ENCODE measurements at places on chromosomes 13 and 19.

- peaks cover 81% of the 10 kb centered on the region for H3K36me3 ChIP-seq
- no peak for DNase-seq
- H3K4me3 ChIP-seq, result no peak overlapping the region
- H3K27me3 ChIP-seq, result no peaks in the 10 kb centered on the region
- no peak overlapping the region for H3K27ac ChIP-seq
Measured at GRCh38 chr19:38845374-38846024, 4.3 kb downstream of the HNRNPL start.

GRCh38 chr19:40512473-40513344, 45.9 kb downstream of the SPTBN4 start:
- peaks cover 63% of the 10 kb centered on the region for H3K27me3 ChIP-seq
- DNase-seq, result no peak
- no peaks in the 10 kb centered on the region for H3K4me1 ChIP-seq

DNA sequence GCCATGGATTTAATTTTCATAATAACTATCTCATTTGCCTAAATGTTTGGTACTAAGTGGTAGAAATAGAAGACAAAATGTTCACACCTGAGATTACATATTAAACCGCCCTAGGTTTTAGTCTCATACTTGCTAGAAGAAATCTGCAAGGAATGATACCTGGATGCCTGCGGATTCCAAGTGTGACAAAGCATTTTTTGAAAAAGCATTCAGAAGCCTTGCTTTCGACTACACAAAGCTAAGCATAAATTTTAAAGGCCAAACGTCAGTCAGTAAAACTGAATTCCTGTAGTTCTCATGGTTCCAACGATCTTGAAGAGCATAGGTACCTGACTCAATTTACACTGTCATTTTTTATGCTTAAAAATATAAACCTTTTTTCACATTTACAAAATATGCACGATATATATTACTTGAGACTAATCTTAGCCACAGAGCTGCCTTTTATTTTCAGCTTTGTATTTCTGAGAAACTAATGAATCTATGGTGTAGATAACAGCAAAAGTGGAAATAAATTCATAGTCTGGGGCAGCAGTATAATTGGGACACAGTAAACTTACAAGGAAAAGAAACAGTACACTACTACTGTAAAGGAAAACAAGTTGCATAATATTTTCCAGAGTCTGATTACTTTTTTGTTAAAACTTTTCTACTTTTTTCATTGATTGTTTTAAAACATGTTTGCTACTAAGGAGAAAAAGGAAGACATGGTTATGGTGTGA, 1.2 kb upstream of the LRRC63 start:
- peak overlapping the region; percentile 86 for H3K27ac ChIP-seq
- H3K36me3 ChIP-seq, result no peaks in the 10 kb centered on the region
- peaks cover 8% of the 10 kb centered on the region for H3K4me1 ChIP-seq
- peak overlapping the region; percentile 86 for H3K4me3 ChIP-seq
- H3K27me3 ChIP-seq, result no peaks in the 10 kb centered on the region
- no peak for DNase-seq

DNA sequence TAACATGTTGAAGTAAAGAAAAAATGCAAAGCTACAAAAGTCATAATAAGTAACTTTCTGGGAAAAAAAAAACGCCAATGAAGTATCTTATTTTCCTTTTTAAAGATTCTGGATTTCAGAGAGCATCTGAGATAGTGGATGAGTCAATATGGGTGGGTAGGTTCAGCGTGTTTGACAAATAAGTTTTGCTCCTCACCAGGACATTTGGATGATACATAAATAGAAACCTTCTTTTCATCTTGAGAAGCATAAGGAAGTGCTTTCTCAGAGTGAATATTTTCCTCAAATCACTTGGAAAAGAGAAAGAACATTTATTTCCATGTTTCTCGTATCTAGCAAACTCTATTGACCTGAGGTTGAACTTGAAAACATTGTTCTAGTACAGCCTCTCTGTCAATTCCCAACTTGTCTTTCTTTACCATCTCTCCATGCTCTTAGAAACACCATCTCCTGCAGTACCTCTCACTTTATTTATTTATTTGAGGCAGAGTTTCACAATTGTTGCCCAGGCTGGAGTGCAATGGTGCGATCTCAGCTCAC, 463.2 kb downstream of the KLF5 start:
- DNase-seq, result no peak
- no peak overlapping the region for H3K4me3 ChIP-seq
- no peaks in the 10 kb centered on the region for H3K4me1 ChIP-seq
- no peaks in the 10 kb centered on the region for H3K27me3 ChIP-seq
